ENCODE measurements at places on chromosomes 13 and 19.
A peak's percentile ranks its signal among the peaks of the same experiment; 100 is the strongest.

DNA sequence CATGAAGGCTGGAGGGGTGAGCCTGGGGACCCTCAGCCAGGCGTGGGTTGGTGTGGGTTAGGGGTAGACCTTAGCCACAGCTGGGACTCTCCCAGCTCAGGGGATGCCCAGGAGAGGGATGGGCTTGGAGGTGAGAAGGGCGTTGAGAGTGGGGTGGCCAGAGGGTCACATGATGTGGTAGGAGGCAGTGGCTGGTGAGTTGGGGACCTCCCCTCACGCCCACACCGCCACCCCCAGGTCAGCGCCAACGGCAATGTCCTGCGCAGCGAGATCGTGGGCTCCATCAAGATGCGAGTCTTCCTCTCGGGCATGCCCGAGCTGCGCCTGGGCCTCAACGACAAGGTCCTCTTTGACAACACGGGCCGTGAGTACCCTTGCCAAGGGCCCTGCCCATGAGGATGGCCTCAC, 28.5 kb downstream of the AP1M1 start:
- no peak for DNase-seq

DNA sequence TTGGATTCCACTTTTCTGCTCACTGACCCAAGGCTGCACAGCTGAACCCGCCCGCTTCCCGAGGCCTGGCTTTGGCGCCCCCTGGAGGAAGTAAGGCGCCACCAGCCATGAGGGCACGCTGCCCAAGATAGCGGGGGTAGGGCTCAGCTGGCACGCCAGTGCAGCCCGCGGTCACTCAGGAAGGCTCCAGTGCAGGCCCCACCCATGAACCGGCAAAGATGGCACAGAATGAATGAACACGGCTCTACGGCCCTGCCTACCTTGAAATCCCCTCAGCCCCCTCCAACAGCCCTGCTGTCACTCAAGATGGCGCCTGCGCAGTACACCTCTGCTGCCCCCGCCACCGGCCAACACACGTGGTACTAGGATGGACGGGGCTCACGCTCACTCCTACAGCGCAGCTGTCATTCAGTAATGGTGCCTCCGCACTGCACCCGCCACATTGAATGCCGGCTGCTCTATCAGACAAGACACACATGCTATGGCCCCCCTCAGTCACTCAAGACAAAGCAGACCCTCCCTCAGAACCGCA, 3.0 kb downstream of the PEG3 start:
- DNase-seq: peak; percentile 47

- no peak for DNase-seq
These were observed 51.7 kb upstream of the CYP4F8 start for GRCh38 chr19:15563325-15563794.

- no peak for DNase-seq
These were observed 13.5 kb downstream of the PLPP2 start for GRCh38 chr19:277581-278165.

- no peak for DNase-seq
These were observed 5.4 kb downstream of the LMTK3 start for GRCh38 chr19:48506138-48506733.

DNA sequence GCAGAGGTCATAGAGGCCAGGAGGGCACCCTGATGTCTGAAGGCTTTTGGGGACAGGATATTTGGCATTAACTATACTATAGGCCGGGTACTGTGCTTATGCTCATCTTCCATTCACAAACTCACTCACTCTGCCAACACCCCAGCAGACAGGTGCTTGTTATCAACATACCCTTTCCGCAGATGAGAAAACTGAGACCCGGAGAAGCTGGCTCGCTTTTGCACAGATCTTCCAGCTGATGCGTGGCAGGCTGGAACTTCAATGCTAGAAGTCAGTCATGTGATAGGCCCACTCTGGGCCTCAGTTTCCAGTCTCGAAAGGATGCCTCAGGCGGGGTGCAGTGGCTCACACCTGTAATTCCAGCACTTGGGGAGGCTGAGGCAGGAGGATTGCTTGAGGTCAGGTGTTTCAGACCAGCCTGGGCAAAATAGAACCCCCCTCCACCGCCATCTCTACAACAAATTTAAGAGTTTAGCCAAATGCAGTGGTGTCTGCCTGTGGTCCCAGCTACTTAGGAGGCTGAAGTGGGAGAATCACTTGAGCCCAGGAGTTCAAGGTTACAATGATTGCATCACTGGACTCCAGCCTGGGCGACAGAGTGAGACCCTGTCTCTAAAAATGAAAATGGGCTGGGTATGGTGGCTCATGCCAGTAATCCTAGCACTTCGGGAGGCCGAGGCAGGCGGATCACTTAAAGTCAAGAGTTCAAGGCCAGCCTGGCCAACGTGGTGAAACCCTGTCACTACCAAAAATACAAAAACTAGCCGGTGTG, 9.5 kb downstream of the CNN1 start:
- DNase-seq: no peak

DNA sequence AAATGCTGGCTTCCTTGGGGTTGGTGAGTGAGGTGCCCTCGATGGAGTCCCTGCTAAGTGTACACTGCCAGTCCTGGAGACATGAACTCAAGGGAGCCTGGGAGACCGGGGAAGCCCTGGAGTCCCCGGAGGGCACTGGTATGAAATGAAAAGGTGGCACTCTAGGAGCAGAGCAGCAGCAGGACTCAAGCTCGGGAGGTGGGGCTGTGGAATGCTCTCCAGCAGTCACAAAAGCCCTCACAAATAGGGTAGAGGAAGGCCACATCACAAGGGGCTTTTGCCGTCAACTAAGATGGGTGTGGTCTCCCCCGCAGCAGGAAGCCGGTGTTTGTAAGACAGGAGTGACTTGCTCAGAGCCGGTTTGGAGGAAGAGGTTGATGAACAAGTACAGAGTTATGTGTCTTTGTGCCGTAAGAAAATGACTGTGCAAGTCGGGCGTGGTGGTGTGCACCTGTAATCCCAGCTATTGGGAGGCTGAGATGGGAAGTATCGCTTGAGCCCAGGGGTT, 19.3 kb downstream of the CCNE1 start:
- DNase-seq: no peak

DNA sequence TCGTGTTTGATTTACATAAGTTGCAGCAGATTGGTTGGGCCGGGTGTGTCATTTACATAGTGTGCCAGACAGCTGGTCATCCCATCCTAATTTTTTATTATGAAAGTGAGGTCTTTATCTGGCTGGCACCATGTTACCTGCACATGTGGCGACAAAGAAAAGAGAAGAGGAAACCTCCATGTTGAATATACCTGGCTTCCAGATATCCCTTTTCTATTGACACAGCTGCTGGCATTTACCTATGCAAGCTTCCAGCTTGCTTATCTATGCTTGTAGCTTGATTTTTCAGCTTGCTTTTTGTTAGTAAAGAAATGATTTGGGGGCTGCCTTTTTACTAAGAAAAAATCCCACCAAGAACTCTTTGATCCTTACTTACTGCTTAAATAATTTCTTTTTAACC, 681.3 kb upstream of the SLITRK1 start:
- DNase-seq: no peak

GRCh38 chr13:48977973-48978372, 2.3 kb downstream of the FNDC3A start:
- DNase-seq: no peak

- DNase-seq: no peak
These were observed 15.4 kb downstream of the ATP4B start for GRCh38 chr13:113642563-113642962.

- no peak for DNase-seq
These were observed 44.5 kb downstream of the CAPN12 start for GRCh38 chr19:38699647-38700349.

DNA sequence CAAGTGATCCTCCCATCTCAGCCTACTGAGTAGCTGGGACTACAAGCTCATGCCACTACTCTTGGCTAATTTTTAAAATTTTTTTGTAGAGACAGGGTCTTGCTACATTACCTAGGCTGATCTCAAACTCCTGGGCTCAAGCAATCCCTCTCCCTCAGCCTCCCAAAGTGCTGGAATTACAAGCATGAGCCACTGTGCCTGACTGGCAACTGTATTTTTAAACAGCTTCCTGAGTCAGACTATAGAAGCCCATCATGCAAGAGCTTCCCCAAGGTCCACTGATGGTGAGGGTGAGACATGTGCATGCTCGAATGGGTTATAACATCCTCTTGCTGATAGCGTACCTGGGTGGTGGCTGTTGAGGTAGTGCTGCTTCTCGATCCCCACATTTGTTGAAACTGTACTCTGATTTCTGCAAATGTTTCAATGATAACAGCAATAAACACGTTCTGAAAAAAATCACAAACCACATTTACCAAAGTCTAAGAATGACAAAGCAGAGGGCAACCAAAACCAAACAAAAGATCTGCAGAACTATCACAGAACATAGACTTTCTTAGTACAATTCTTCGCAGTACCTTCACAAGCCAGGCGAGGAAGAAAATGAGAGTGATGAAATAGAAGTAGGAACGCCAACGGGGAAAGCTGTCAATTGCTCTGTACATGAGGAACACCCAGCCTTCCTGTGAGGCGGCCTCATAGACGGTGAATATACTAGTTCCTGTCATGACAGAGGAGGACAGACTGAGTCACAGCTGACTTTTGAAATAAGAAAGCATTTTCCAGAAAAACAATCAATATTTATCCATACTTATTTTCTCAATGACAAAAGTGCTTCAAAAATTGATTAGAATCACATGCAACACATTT, 124.4 kb downstream of the NALCN start:
- no peak for DNase-seq

DNA sequence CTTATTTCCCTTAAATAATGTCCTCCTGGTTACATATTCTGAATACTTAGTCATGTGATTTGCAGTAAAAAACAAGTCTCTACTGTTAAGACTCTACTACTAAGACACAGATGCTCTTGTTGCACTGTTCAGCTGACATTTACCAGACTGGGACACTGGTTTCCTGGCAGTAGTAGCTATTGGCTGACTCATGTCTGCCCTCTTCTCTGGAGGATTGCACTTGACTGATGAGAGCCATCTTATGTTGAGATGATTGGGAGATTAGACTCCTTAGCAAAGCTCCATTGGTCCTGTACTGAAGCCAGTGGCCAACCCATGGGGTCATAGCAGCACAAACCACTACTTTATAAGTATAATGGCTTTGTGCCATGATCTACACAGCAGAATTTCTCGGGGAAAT, 1672.6 kb upstream of the PCDH20 start:
- no peak for DNase-seq

DNA sequence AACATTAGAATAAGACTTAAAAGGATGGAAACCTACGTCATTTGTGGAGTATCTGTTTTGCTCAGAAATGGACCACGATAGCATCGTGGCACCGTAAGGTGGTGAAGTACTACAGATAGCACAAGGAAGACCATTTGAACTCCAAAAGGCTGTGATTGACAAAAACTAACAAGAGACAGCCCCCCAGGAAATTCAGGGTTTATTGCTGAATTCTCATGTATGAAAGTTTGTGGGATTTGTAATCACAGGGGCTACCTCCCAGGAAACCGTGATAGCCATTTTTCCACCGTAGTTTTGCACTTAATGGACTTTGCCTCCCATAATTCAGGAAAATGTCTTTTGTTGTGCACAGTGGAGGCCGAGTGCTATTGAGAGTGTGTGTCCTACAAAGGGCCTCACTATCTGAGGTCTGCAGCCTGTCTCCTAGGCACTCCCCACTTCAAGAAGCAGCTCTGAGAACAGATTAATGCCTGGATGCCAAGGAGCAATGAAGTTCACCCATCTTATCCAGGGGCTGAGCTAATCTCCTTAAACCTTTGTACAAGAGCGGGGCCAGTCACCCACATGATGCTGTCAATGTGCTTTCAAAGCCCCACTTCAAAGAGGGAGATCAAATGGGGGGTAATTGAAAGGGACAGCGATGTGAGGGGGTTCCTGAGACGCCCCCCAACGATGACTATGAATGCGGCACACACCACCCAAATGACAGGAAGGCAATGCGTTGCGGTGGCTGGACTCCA, 182.6 kb downstream of the COL4A1 start:
- no peak for DNase-seq

- no peak for DNase-seq
These were observed 48.0 kb downstream of the NFIX start for GRCh38 chr19:13043285-13043684.

DNA sequence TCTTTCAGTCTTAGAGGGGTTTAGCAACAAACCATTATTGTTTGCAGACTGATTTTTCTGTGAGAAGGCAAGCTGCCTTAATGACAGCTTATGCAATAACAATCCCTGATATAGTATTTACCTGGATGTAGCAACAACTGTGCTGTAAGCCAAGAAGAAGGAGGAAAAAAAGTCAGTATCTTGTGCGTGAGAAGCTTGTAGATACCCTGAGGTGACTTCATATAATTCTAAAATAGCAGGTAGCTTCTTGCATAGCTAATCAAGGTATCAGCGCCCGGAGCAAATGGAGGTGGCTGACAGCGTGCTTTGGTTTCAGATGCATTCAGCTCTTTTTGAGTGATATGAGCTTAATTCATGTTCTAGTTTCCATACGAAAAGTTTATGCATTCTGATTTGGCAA, 309.8 kb downstream of the KLF5 start:
- DNase-seq: no peak

DNA sequence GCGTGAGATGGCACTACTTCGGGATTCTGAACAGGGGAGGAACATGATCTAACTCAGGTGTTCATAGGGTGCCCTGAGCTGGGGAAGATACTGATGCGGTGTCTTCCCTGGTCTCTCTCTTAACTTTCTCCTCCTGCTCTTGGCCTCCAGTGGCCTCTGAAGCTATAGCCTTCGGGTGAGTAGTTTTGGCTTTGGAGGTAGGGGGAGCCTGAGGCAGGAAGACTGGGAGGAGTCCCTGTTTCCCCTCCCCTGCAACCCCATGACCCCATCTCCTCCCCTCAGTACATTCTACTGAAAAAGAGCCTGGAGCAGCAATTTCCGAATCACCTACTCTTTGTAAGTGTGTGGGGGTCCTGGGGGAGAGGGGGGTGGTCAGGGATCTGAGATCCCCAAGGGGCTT, 3.5 kb downstream of the SELENOV start:
- DNase-seq: no peak

Measured in kidney epithelial cell (primary cell).